Activated naive CD8-positive, alpha-beta T cell treated with anti-CD3 and anti-CD28 coated beads, Interleukin-2, amount 10 ng/mL, durations not matched to agents 7 days and 5 days (primary cell): ENCODE measurements at places on chromosomes 5 and 9. TPM values are rescaled to one million over a fixed set of nuclear protein-coding genes. Genes with fewer than 3 reads are reported as not detected.

- no peaks in the 10 kb centered on the region for H3K36me3 ChIP-seq
- H3K4me1 ChIP-seq = peaks cover 29% of the 10 kb centered on the region
- peak overlapping the region; percentile 91 for H3K4me3 ChIP-seq
- peak; percentile 67 for DNase-seq
These were observed 11.3 kb downstream of the C9orf50 start for GRCh38 chr9:129609486-129610212.

DNA sequence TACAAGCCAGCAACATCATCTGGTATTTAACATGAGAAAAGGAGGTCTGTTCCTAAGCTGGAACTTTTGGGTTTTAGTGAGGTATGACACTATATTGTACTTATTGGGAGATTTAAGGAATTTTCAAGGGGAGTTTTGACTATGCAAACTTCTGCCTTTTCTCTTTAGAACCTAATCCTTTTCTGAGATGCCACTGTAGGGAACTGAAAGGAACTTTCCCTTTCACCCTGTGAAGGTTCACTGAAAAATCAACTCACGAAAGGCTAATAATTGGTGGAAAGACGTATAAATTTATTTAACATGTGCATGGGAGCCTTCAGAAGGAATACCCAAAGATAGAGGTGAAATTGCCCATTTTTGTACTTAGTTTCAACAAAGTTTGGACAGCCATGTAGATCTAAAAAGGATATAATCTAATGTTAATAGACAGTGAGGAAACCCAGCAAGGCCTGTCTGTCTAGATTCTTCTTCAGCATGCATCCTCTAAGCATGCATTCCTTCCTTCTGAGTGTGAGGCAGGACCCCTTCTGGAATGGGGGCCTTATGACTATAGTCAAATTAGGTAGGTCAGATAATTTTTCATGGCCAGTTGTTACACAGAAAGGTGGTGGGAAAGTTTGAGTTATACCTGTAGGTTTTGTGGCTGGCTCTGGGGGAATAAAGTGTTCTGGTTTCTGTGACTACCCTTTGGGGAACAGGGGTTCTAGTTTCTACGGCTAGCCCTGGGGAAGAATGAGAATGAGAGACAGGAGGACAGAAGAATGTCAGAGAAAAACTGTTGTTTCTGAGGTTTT is 200.3 kb downstream of the C9orf152 start:
- no peak for DNase-seq
- H3K27me3 ChIP-seq = peaks cover 10% of the 10 kb centered on the region
- no peak overlapping the region for H3K4me3 ChIP-seq

GRCh38 chr9:71758785-71759184 is 9.5 kb downstream of the CEMIP2 start:
- H3K36me3 ChIP-seq = peaks cover 11% of the 10 kb centered on the region
- no peak overlapping the region for H3K27ac ChIP-seq
- no peak for DNase-seq
- H3K27me3 ChIP-seq = no peaks in the 10 kb centered on the region
- H3K4me1 ChIP-seq = peaks cover 51% of the 10 kb centered on the region

DNA sequence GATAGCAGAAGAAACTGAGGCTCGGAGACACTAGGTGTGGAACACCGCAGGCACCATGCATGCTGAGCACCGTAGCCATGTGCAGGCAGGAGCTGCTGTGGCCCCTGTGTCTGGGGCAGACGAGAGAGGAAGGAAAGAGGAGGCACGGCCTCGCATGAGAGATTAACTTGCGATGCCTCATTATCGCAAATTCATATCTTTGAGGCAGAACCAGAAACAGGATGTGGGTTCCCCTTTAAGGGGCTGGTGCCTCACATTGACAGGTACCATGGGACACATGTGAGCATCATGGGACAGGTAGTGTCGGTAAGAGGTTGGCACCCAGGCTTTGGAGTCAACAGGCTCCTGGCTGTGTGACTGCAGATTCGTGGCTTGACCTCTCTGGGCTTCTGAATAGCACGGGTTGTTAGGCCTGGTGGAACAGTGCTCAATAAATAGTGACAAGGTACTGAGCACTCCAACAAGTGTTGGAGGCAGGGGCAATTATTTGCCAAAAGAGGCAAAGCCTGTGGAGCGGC is 40.8 kb downstream of the NAIF1 start:
- peaks cover 79% of the 10 kb centered on the region for H3K4me1 ChIP-seq
- no peaks in the 10 kb centered on the region for H3K27me3 ChIP-seq
- peak overlapping the region; percentile 79 for H3K4me3 ChIP-seq
- H3K36me3 ChIP-seq = no peaks in the 10 kb centered on the region

DNA sequence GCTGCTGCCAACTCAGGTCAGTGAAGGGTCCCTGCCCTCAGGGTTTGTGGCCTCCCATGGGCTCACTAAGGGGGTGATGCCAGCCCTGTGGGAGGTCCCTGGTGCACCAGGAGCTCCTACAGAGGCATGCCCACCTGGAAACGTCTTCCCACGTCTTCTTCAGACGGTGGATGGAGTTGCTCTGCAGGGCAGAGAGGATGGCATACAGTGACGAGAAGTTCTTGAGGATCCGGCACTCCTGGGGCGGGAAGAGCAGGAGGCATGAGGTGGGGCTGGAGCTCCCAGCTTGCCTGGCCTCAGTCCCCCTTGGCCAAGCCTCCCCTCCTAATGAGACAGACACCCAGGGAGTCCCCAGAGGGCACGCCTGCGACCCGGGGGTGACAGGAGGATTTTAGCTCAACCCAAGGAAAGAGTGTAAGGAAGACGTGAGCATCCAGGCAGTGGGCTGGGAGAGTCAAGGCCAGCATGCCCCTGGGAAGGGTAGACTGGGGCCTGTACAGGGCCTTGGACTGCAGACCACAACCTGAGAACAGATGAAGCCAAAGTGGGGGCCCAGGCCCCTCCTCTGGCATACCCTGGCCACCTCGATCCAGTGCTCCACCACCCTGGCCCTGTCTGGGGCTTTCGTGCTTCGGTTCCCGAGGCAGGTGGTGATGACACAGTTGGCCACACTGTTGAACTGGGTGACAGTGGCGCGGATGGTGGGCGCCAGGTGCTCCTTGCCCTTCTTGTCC is 14.4 kb downstream of the RALGDS start:
- peak overlapping the region; percentile 6 for H3K27ac ChIP-seq
- peaks cover 14% of the 10 kb centered on the region for H3K36me3 ChIP-seq
- H3K4me3 ChIP-seq = no peak overlapping the region
- DNase-seq = no peak
- peaks cover 4% of the 10 kb centered on the region for H3K4me1 ChIP-seq
- H3K27me3 ChIP-seq = no peaks in the 10 kb centered on the region

GRCh38 chr9:104482921-104483570 is 21.0 kb upstream of the OR13F1 start:
- H3K27ac ChIP-seq = no peak overlapping the region
- no peaks in the 10 kb centered on the region for H3K36me3 ChIP-seq
- no peaks in the 10 kb centered on the region for H3K4me1 ChIP-seq
- H3K27me3 ChIP-seq = no peaks in the 10 kb centered on the region
- no peak overlapping the region for H3K4me3 ChIP-seq

- peaks cover 2% of the 10 kb centered on the region for H3K4me1 ChIP-seq
- no peaks in the 10 kb centered on the region for H3K36me3 ChIP-seq
- no peak overlapping the region for H3K4me3 ChIP-seq
- H3K27me3 ChIP-seq = peaks cover 2% of the 10 kb centered on the region
These were observed 41.3 kb upstream of the ORM1 start for GRCh38 chr9:114281473-114282103.

- H3K27ac ChIP-seq = no peak overlapping the region
- no peaks in the 10 kb centered on the region for H3K4me1 ChIP-seq
- no peak overlapping the region for H3K4me3 ChIP-seq
- no peaks in the 10 kb centered on the region for H3K36me3 ChIP-seq
- H3K27me3 ChIP-seq = peaks cover 3% of the 10 kb centered on the region
- no peak for DNase-seq
These were observed 534.5 kb downstream of the EBF1 start for GRCh38 chr5:158565017-158565789.

DNA sequence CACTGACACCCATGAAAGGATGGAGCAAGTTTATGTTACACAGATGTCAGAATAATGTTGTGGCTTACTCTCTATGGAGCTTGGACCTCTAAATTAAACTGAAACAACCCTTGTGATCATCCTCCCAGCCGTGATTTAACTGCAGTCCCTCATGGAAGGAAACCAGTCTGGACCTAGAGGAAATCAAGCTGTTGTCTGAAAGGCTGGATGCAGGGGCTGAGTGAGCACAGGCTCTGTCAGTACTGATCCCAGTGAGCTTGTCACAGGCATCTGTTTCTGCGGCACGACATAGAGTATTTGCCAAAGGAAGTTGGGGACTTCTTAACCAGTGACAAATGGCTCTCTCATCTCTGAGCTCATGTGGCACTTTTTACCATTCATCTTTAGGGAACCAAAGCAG is 282.9 kb upstream of the MAP3K1 start:
- H3K4me3 ChIP-seq = no peak overlapping the region
- peaks cover 3% of the 10 kb centered on the region for H3K4me1 ChIP-seq
- H3K36me3 ChIP-seq = no peaks in the 10 kb centered on the region
- DNase-seq = no peak
- no peak overlapping the region for H3K27ac ChIP-seq

GRCh38 chr9:38118862-38119438 is 49.9 kb upstream of the SHB start:
- DNase-seq = no peak
- H3K36me3 ChIP-seq = no peaks in the 10 kb centered on the region
- no peak overlapping the region for H3K27ac ChIP-seq
- no peak overlapping the region for H3K4me3 ChIP-seq

GRCh38 chr9:134597041-134597913 is 44.3 kb upstream of the COL5A1 start:
- H3K27ac ChIP-seq = no peak overlapping the region
- no peak for DNase-seq
- no peaks in the 10 kb centered on the region for H3K36me3 ChIP-seq

GRCh38 chr9:1879501-1879900 is 135.6 kb upstream of the SMARCA2 start:
- H3K27me3 ChIP-seq = no peaks in the 10 kb centered on the region
- DNase-seq = no peak
- H3K4me3 ChIP-seq = no peak overlapping the region
- no peak overlapping the region for H3K27ac ChIP-seq
- H3K36me3 ChIP-seq = no peaks in the 10 kb centered on the region
- H3K4me1 ChIP-seq = peaks cover 2% of the 10 kb centered on the region

DNA sequence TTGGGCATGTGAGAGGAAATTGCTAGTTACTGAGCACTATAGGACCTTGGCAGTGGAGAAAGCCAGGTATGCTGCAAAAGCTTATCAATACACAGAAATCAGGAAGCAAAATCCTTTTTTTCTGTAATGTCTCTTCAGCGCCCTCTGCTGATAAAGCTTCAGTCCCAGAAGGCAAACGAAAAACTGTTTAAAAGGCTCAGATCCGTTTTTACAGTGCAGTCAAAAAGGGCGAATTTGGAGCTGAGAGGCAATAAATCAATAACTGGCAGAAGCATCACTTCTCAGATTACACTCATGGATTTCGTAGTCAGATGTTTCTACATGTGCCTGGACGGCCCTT is 1.1 kb upstream of the MAN2A1 start:
- no peaks in the 10 kb centered on the region for H3K27me3 ChIP-seq
- peaks cover 29% of the 10 kb centered on the region for H3K4me1 ChIP-seq
- H3K27ac ChIP-seq = peak overlapping the region; percentile 90
- H3K36me3 ChIP-seq = no peaks in the 10 kb centered on the region
- peak overlapping the region; percentile 85 for H3K4me3 ChIP-seq

DNA sequence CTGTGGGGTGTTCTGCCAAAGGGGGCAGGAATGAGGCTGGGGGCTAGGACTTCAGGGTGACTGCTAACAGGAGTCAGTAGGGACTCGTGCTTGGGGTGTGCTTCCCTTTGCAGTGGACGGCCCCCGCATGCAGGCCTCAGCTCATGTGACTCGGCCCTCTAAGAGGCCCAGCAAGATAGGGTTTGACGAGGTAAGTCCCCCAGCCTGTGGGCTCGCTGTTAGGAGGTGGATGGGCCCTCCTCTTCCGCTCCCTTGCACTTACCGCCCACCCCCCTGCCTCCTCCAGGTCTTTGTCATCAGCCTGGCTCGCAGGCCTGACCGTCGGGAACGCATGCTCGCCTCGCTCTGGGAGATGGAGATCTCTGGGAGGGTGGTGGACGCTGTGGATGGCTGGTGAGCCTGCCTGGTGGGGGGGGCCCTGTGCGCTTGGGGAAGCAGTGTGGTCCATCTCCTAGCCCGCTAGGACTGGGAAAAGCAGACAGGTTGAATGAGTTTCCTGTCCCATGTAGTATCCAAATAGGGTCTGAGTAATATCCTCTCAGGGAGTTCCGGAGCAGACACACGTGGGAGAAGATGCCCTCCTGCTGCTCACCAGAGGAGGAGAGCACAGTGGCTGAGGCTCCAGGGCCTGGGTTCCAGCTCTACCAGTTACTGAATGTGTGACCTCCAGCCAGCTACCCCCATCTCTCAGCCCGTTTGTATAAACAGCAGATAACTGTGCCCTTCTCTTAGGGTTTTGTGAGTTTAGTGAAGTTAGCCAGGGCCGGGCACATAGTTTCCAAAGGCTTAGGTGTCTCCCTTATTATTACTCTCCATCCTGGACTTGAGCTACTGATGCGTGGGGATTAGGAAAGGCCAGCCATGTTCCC is 8.2 kb downstream of the CERCAM start:
- H3K4me3 ChIP-seq = no peak overlapping the region
- H3K4me1 ChIP-seq = no peaks in the 10 kb centered on the region
- DNase-seq = no peak
- no peaks in the 10 kb centered on the region for H3K36me3 ChIP-seq
- H3K27ac ChIP-seq = no peak overlapping the region
- no peaks in the 10 kb centered on the region for H3K27me3 ChIP-seq

DNA sequence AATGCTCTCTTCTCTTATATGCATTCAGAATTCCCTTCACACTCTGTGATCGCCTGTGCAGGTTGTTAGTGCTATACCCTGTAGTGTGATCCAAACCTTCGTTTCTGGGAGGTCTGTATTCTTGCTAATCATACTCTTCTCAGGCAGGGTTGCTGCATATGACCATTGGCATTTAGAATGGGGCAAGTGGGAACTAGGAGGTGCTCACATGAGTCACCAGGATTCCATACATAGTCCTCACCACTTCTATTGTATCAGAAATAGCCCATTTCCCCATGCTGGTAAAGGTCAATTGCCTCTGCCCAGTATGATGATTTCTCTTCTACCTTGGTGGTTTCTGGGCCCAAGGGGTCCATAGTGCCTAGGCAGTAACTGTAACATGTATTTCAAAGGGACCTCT is 443.5 kb upstream of the CDH6 start:
- H3K27me3 ChIP-seq = no peaks in the 10 kb centered on the region
- no peak for DNase-seq
- no peak overlapping the region for H3K27ac ChIP-seq
- H3K36me3 ChIP-seq = no peaks in the 10 kb centered on the region

DNA sequence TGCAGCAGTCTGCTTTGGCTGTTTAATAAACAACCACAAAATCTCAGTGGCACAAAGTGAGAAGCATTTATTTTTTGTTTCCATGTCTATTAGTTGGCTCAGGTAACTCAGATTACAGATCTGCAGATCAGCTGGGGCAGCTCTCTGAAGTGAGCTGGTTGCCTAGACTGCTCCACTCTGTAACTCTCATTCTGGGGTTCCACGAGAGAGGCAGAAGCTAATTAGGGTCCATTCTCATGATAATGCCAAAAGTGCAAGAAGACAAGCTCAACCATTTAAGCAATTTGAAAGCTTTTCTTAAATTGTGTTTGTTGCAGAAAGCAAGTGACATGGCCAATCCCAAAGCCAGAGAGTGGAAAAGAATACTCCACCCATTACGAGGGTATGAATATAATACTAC is 13.2 kb downstream of the MEIKIN start:
- H3K27me3 ChIP-seq = peaks cover 9% of the 10 kb centered on the region
- peaks cover 4% of the 10 kb centered on the region for H3K36me3 ChIP-seq
- H3K4me1 ChIP-seq = peaks cover 2% of the 10 kb centered on the region
- no peak overlapping the region for H3K4me3 ChIP-seq

The SEMA6A gene
- not detected for total RNA-seq

The SAXO1 gene
- 0.43 TPM for total RNA-seq

The FBLL1 gene
- total RNA-seq = not detected

The FGFR4 gene
- total RNA-seq = 2.3 TPM

The PCDHGB3 gene
- total RNA-seq = 0.44 TPM

The CTNNAL1 gene
- total RNA-seq = 14.0 TPM

The ADRB2 gene
- 5.3 TPM for total RNA-seq

The TRAF1 gene
- 97.1 TPM for total RNA-seq

The FREM1 gene
- not detected for total RNA-seq

The MAP1B gene
- total RNA-seq = not detected

The PCDHGA8 gene
- 0.11 TPM for total RNA-seq
